ENCODE measurements at places on chromosomes 7 and 10.

DNA sequence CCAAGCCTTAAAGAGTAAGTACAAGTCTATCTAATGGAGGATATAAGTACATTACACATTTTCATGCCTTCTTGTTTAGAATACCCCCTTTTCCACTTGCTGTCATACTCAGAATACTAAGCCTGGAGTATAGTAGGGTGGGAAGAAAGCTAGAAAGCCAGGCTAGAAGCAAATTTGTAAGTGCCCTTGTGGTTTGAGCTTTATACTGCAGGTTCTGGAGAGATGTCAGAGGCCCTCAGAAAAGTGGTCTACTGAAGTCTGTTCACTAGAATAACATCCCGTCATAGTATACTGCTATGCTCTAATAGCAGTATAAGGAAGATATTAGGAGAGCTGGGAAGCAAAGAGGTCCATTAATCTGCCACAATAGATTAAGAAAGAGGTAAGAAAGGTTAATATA lies 62.7 kb downstream of the HPSE2 start:
- no peak for DNase-seq

DNA sequence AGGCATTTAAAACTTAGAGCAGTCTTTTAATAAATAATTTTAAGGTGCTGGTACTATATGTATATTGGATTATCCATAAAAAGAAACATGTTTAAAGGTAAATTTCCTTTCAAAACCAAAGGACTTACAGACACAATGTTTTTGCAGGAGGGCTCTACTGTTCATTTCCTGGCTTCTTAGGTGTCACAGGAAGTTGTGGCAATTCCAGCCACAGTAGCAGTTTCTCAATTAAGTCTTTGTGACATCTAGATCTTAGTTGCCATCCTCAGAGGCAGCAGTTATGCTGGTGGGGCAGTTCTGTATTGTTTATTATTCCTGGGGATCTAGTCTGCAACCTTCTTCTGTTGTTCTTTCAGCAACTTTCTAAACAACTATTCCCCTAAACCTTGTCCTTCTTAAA lies 460.1 kb downstream of the MAGI2 start:
- DNase-seq = no peak

GRCh38 chr10:115432188-115432819 lies 339.1 kb downstream of the ATRNL1 start:
- peak; percentile 25 for DNase-seq

- no peak for DNase-seq
Observed at GRCh38 chr7:129368389-129368986, 65.7 kb upstream of the STRIP2 start.

- DNase-seq = no peak
Observed at GRCh38 chr10:47060356-47060755, 149.1 kb downstream of the PTPN20 start.

- DNase-seq = no peak
Observed at GRCh38 chr7:108711611-108712010, 141.9 kb downstream of the DNAJB9 start.

DNA sequence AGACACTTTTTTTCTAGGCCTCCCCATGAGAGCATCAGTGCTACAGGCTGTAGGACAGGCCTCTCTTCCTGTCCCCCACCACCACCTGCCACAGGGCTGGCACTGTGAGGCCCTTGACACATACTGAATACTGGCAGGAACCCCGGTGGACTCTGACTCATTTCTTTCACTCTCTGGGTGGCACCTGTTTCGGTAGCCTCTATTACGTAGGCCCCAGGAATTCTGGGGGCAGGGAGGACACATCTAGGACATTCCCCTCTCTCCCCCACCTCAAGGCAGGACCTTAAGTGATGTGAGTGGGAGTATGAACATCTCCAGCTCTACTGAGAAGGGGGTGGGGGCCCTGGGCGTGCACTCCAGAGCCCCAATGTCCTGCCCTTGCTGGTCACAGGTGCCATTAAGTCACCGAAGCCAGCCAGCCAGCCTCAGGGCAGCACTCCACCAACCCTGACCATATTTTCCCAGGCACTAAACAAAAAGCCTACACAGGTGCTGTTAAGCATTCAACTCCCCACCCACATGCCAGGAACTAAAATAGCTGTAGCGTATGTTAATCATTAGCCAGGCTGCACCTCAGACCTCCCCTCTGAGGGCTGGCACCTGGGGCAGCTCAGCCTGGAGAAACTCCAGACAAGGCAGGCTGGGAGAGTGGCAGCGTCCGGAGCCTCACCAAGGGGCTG lies 8.9 kb downstream of the ANXA11 start:
- DNase-seq = peak; percentile 28
